ENCODE measurements at places on chromosomes 7 and 10. TPM values are rescaled to one million over a fixed set of nuclear protein-coding genes. Genes with fewer than 3 reads are reported as not detected.

DNA sequence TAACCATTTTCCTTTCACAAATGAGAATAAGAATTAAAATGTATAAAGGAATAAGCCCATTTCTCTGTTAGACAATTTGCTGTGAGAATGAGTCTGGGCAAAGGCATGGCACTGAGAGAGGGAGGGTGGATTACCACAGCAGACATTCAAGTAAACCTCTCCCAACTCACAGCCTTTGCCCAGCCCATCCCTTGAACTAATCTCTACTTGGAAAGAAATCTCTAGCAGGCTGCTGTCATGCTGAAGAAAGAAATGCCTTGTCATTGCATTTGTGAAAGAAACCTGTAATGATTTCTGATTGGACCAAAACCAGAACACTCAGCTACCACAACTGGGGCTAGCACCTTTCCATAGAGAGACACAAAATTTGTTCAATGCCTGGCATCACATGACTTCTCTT is 39.2 kb downstream of the CH25H start:
- DNase-seq: no peak

DNA sequence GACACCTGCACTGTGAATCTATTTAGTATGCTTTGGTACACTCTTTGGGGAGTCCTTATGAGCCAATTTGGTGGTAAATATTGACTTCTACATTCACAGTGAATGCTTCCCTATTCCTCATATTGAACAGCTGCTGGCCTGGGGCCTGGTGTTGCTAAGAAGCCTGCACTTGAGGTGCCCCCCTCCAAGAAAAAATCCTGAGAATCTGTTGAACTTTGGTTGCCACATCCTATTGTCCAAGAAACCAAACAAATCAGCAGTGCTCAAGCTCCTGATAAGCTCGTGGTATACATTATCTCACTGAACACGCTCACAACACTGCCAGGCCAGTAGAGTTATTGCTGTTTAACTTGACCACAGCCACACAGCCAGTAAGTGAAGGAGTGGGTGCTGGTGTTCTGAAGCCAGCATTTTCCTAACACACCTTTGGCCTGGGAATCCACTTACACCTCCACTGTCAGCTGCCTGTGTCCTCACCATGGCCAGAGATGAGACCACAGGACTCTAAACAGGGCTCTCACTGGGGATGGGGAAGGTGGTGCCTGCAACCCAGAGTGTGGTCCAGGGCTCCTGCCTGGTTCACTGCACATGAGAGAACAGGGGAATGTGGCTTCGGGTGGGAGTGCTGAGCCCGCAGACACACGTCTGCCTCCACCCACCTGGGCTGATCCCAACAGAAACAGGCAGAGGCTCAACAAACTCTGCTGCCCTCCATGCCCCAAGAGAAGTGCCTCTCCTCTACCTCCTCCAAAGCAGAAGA is 6.7 kb downstream of the DDC start:
- peak; percentile 65 for DNase-seq

Gene SMKR1
- not detected for total RNA-seq

DNA sequence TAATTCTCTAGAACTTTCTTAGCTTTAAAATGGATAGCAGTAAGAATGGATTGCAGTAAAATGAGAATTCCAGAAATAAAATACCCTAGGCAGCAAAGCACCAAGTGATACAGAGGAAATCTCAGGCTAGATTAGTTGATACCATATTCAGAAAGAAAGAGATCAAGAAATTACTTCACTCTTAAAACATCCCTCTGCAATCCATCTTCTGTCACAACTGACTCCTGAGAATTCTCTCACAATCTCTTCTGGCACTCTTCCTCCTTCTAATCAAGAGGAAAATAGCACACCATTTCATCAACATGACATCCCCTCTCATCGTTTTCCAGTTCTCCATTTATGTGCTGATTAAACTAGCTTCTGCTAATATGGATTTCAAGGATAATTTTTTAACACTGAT is 42.2 kb upstream of the LAMB1 start:
- DNase-seq: no peak

DNA sequence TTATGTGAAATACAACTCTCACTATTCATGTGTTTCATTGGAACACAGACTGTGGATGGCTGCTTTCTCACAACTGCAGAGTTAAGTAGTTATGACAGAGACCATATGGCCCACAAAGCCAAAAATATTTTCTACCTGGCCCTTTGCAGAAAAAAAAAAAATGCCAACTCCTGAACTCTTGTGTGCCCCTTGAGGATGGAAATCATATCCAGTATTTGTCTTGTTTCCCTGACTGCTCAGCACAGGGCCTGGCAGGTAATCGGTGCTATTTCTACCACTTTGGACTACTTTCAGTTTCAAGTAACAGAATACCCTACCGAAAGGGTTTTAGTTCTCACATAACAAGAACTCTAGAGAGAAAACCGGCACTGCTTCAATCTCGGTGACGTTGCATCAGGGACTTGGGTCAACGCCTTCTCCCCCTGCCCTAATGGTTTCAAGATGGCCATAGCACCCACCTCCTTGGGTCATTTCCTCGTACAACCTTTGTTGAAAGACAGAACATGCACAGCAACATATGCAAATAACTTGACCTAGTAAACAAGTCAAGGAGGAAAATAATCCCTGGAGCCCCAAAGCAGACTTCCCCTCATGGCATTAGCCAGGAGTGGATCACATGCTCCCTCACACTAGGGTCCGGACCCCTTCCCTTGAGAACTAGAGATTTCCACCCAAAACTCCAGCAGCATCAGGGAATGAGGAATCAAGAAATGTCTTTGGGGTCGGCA is 11.8 kb upstream of the GPNMB start:
- no peak for DNase-seq

DNA sequence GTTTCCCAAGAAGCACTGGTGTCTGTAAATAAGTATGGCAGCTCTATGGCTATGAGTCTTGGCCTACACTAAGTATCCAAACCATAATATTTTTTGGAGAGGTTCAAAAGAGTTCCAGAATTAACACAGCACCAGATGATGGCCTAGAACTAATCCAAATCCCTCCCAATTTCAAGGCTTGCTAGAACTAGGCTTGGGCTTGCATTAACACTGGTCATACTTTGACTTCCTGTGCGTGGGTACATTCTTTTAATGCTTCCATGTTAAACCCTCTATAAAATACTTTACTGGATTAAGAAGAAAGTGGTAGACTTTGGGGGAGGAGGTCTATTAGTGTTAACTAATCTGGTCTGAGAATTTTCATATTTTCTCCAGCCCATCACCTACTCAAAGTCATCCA is 3.1 kb downstream of the AASS start:
- DNase-seq: no peak

DNA sequence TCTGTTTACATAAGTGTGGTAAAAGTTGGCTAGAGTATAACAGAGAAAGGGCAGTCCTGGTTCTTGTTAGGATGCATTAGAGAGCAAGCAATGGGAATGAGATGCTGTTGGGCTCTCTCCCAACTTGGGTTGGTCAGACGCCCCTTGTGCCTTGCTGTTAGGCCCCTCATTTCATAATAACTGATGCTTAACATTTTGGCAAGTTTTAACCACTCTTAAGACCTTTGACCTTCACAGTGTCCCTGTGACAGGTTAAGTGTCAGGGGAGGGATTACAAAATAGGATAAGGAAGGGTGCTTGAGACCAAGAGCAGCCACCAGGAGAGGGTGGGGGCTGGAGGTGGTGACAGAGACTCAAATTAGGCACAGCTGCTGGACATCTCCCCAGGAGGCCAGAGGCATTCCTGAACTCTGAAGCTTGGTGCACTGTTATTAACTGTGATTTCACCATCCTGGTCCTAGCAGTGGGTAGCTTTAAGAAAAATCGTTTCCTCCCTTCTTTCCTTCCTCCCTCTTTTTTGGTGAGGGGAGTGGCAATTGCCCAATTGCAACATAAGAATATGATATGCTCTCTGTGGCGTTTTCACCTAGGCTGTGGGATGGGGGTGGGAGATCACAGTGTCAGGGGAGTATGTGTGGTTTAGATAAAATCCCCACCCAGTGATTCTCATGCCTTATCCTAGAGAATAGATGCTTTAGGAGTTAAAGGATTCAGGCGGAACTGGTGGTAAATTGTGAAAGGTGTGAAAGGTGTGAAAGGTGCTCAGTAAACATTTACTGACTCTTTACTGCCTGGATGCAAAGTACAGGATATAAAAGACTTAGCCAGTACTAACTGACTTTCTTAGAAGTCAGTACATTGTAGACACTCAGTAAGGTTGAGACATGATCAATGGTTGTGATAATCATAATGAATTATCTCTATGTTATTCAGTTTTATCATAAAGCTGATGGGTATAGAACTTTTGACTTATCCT is 270.5 kb downstream of the BICC1 start:
- DNase-seq: no peak

Gene TMEM213
- not detected for total RNA-seq

GRCh38 chr7:95753440-95753839 is 18.9 kb upstream of the DYNC1I1 start:
- no peak for DNase-seq

Gene VWA2
- total RNA-seq: not detected

Gene CC2D2B
- total RNA-seq: 0.46 TPM

Gene HOXA9
- total RNA-seq: not detected

GRCh38 chr7:100568896-100569844 is 4.5 kb downstream of the SAP25 start:
- no peak for DNase-seq

Gene MINPP1
- total RNA-seq: 24.9 TPM

GRCh38 chr10:73865459-73866442 is 8.6 kb downstream of the CAMK2G start:
- no peak for DNase-seq

DNA sequence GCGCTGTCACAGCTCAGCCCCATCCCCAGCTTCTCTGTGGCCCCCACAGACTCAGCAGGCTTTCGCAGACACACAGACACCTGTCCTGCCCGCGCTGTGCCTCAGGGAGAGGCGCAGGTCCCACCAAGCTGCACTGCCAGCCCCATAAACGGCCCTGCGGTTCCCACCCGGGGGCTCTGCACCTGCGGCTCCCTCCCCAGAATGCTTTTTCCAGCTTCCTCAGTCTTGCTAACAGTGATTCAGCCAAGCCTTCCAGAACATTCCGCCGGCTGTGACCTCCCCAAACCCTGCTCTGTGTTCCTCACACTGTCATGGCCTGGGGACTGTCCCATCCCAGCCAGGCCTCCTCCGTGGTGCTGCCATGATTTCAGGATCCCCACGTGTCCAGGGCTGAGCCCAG is 27.8 kb upstream of the TNRC18 start:
- no peak for DNase-seq

DNA sequence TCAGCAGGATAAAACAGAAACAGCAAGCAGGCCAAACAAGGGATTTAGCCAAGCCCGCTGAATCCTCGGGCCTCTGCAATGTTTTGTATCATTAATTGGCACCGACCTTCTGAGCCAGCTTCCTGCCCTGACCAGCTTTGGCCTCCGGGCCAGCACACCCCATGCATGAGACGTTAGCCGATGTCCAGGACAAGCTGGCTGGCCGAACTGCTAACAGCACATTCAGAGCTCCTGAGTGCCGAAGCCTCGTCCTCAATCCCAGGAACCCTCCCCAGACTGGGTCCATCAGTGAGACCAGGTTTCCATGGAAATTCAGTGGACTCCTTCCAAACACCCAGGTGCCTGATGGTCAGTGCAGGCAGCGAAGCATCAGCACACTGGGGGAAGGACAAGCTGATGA is 134.3 kb upstream of the PFKP start:
- DNase-seq: no peak

Gene HOXA6
- total RNA-seq: not detected

- no peak for DNase-seq
These were observed 39.0 kb downstream of the POR start for GRCh38 chr7:75953931-75954330.

- no peak for DNase-seq
These were observed 14.9 kb downstream of the TNRC18 start for GRCh38 chr7:5408777-5409176.

DNA sequence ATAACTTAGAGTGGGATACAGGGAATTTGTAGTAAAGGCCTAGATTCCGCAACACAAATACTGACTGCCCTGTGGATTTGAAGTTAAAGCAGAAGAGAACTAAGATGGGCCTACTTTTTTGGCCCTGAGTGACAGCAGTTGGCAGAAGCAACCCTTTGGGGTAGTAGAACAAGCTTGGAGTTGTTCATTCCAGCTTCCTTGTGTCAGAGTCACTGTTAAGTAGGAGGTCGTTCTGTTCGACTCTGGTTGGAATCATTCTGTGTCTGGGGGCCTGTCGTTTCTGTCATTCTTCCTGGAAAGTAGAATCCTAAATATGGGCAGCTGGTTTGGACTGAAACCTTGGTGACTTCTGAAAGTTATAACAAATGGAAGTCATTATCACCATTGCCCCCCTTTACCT is 865.9 kb downstream of the LRMDA start:
- no peak for DNase-seq

Gene FFAR4
- total RNA-seq: not detected

DNA sequence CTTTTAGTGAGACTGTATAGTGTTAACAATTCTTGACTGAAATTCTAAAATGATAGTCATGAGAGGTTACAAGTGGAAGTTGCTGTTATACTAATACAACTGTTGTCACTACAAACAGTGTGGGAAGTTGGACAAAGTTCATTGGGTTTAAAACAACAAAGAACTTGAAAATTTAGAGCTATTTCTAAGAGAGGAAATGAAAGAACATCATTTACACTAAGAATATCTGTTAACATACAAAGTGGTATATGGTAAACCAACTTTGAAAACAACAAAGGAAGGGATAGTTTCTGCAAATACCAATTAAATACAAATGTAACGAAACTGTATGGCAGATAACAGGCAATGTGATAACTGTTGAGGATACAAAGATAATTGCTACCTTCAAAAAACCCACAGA is 11.6 kb downstream of the MTPN start:
- no peak for DNase-seq

DNA sequence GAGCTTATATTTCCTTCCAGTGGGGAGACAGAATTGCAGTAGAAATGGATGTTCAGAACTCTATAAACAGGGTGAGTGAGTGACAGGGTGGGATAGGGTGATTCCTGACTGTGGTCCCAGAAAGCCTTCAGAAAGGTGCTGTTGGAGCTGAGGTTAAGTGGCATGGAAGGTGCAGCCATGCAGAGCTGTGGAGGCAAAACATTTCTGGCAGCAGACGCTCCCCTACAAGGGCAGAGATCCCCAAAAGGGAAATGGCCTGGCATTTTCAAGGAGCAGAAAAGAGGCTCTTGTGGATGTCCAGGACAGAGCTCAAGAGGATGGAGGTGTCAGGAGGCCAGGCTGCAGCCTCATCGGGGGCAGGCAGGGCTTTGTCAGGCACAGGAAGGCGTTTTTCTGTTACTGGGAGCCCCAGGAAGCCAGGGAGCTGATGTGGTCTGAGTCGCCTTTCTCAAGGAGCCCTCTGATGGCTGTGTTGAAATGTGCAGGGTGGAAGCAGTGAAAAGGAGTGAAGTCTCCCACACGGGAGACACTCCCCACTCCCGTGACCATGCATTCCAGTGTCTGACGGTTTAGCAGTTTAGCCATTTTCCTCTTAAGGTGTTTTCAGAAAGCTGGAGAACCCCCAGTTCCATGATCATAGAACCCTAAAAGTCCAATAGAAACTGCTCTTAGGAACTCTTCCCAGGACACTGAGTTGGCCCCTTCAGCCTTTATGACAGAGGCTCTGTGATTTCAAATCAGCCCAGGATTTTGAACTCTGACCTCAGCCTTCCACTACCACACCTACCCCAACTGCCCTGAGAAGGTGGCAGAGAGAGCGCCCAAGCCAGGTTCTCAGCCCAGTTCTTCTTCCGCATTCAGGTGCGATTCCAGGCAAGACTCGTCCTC is 96.2 kb downstream of the C10orf105 start:
- no peak for DNase-seq

Data from osteocyte (in vitro differentiated cells).